ENCODE measurements at places on chromosomes 11 and 22.

GRCh38 chr22:38243007-38243765 is 29.6 kb downstream of the TMEM184B start:
- no peak for DNase-seq

- DNase-seq, result no peak
These were observed 51.4 kb upstream of the CRYBB3 start for GRCh38 chr22:25148149-25148691.

DNA sequence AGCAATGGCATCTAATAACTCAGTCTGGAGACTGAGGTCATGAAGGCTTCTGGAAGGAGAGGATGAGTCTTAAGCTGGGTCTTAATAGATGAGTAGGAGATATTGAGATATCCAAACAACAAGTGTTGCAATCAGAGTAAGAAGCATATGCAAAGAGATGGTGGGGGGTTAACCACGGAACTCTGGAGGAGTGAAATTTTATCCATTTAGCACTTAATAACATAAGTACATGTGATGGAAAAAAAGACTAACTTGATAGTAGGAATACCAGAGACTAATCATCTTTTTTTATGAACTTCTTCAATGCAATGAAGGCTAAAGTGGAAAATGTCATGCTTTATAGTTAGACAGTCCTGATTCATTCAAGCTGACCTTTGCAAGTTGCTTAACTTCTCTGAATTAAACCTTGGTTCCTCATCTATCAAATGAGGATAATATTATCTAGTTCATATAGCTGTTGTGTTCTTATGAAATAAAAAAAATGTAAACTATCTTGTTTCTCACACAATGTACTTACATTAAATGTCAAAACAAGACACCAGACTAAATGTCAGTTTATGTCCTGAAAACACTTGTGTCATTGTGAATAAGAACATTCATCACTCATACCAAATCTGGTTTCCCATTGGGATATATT is 403.1 kb upstream of the CCDC90B start:
- DNase-seq, result no peak

DNA sequence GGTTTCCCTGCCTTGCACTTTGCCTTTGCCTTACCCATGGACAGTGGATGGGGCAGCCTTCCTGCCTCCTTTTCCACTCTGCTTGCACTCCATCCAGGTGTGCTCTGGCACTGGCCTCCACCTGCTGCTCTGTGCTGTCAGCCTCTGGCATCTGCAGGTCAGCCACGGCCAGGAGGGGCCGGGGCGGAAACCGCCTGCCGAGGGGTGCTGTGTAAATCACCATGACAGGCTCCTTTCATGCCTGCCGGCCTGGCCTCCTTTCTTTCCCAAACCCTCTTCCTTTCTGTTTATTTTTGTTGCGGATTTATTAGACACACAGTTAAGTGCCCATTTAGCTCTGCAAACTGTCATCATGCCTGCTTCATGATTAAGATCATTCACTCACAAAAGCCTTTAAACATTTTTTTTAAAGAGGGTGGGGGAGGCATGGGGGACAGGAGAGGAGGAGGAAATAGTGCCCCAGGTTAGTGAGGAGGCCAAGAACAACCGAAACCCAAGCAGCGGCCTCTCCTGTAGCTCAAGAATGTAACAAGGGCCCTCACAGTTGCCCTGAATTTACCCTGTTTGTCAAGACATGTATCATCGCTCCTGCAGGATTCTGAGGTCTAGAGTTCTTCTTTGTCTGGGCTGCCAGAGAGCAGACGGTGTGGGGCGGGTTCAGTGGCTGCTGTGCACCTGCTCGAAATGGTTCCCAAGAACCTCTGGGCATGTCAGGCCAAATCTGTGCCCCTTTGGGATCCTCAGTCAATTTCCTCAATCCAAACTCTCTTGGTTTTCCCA is 83.3 kb downstream of the BARX2 start:
- DNase-seq, result no peak

DNA sequence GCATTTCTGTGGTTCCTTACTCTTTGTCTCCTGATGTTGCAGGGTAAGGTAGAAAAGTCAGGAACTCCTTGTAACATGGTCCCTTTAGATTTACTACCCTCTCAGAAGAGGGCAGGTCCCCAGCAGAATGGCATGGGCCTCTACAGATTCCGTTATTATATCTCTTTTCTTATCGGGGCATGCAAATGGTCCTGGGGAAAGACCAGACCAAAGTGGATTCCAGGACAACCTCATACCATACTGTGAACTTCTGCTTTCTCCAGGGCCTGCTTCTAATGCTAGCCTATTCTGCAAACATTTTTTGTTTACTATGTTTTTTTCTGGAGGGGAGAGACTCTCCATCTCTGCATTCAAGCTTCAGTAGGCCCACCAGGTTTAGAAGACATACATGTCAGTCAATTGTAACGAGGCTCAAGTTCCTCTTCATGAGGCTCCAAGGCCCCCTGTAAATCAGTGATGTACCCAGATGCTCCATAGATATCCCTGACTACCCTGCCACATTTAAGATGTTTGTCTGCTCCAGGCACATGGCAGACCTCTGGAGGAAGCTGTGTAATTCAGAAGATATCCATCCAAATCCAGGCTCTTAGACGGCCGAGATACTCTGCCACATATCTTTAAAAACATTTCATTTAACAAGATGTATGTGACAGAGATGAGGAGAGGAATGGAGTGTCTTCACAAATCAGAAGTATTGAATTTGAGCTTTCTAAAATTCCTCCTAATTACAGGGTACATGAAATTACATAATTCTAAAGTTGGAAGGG is 8.5 kb upstream of the ME3 start:
- DNase-seq, result no peak

- no peak for DNase-seq
These were observed 59.9 kb upstream of the SHISAL1 start for GRCh38 chr22:44372611-44373010.

- peak; percentile 22 for DNase-seq
These were observed 31.9 kb upstream of the CCDC90B start for GRCh38 chr11:83317757-83318690.

DNA sequence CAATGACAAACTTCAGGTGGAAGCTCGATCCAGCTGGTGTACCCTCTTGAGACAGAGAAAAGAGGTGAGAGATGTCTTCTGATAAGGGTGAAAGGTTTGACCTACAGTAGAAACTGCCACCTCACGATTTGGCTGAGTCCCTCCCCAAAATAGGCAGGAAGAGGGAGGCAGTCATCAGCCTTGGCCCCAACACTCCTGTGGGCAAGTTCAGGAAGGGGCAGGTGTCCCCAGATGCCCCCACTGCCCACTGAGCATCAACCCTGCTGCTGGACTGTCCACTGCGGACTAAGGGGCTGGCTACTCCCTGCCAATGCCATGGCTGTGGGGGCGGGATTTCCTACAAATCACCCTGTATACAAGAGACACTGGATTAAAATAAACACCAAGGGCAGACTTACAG is 441.4 kb downstream of the BUD13 start:
- DNase-seq, result no peak

- no peak for DNase-seq
These were observed 9.1 kb downstream of the P2RY6 start for GRCh38 chr11:73281201-73281741.

DNA sequence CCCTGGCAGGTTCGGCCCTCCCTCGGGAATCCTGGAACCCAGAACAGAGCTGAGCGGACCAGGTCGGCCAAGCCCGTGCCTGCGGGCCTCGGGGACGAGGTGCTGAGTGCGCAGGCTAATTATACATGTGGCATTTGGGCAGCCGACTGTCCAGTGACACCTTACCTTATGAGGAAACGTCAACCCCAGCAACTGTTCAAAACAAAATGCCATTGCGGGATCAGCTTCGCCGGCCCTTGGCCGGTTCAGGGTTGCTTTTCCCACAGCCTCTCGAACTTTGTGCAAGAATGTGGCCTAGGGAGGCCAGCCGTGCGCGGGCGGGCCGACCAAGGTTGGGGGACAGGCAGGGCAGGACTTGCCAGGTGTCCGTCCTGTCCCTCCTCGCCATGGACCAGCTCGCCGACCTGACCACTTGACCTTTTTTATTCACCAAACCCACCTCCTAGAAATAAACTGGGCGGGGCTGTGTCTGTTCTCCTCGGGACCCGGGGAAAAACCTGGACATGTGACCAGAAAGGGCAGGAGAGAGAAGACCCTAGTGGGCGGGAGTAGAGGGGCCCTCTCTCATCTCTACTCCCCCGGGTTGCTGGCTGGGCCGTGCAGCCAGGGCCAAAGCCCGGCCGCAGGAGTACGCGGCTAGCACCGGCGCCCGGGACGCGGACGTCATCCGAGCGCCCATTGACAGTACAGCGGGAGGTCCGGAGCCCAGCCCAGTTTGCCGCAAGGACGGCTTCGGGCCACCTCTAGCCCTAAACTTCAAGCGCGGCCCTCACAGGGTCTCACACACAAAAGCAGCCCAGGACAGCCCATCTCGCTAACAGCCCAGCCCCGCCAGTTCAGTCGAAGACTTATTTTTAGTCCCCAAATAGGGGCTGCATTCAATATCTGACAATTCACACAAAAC is 134.3 kb upstream of the C11orf58 start:
- DNase-seq, result no peak

DNA sequence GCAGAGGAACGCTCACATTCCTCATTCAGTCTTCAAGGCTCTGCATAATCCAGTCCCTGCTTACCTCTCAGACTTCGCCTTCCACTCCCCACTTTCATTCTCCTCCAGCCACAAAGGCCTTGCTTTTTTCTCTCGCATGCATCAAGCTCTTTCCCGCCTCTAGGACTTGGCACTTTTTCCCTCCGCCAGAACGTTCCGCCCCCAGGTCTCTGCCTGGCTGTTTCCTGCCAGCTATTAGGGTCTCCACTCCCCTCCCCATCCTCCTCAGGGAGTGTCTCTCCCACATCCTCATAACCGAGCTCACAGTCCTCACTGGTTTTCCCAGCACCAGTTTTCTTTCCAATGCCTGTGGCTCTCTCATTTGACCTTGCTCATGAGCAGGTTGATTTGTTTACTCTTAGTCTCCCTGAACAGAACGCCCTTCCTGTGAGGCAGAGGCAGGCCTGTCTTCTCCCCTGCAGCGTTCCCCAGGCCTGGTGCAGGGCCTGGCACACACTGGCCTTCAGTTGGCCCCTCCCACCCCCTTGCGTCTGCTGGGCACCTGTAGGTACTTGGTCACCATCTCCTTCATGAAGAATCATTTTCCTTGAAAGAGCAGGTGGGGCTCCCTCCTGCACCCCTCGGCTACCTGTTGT is 75.2 kb downstream of the RTL6 start:
- no peak for DNase-seq

- DNase-seq, result no peak
These were observed 162.2 kb upstream of the NECTIN1 start for GRCh38 chr11:119891055-119891768.

DNA sequence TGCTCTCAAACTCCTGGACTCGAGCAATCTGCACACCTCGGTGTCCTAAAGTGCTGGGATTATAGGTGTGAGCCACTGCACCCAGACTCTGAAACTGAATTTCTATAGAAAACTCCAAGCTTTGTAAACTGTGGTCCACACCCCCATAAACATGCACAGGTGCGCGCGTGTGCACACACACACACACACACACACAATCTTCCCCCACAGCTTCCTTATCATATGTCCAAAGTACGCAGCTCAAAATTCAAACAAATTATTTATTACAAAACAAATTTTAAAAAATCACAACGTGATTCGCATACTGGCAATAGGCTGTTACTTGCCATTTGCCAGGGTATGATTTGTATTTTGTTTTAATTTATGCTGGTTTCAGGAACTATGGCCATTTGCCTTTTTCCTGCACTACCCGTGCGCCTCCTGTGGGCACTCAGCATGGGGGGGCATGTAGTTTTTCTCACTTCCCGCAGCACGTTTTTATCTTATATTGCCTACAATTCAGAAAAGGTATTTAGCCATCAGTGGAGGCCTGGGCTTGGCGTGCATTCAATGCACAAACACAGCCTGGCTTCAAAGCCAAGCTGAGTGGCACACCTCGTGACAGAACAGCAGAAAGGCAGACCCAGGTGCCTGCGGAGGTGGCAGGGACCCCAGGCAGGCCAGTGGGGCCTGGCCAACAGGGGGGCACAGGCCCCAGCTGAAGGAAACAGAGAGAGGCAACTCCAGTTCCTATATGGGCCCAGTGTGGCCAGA is 10.8 kb upstream of the SNX32 start:
- DNase-seq, result no peak

GRCh38 chr11:16895306-16895705 is 118.9 kb downstream of the PLEKHA7 start:
- DNase-seq, result no peak

- DNase-seq, result no peak
These were observed 1.7 kb upstream of the CELSR1 start for GRCh38 chr22:46539169-46539568.

- DNase-seq, result no peak
These were observed 165.2 kb downstream of the PKNOX2 start for GRCh38 chr11:125329786-125330185.

- no peak for DNase-seq
These were observed 25.2 kb upstream of the PTPRJ start for GRCh38 chr11:47955061-47955755.

GRCh38 chr11:73234471-73235181 is 16.5 kb downstream of the P2RY2 start:
- DNase-seq, result no peak

DNA sequence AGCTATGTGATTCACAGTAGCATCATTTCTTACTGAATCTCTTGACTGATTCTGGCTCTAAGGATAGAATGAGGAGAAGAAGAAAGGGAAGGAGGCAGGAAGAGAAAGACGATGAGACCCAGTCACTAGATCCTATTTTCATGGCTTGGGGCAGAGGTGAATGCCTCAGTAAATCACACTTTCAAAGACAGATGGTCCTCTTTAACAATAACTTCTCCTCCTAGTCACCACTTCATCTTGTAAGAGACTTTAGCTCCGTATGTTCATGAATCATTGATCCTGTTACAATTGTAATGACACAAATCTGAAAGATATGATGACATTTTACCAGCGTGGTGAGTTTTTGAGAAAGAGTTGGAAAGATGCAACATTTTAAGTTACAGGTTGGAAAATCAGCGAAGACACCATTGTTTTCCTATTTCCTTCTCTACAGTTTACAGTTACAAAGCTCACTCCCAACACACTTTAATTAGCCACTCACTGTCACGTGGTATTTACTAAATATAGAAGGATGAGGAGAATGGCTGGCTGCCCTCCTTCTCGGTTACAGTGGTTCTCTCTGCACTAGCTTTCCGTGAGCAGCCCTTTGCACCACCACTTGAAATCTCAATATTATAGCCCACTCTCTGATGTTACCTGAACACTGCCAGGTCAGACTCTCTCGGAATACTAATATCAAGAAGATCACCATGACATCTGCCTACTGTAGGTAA is 205.8 kb downstream of the CADM1 start:
- DNase-seq, result no peak

DNA sequence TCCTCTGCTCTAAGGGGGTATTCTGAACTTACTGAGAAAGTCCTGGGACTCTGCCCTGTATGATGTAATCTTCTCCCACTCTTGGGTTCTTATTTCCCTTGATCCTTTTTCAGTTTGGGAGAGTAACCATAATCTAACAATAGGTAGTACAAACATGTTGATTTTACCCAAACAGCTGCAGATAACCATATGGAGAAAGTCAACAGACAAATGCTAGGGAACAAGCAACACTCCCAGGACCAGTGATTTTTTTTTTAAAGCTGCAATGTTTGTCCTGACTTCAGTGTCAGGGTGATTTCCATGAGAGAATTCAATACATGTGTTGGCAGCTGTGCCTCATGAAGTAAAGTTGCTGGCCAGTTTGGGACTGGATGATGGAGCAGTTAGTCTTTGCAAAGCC is 156.5 kb downstream of the FCHSD2 start:
- no peak for DNase-seq
